H4 (cell line): ENCODE measurements at places on chromosomes 13 and 19.

DNA sequence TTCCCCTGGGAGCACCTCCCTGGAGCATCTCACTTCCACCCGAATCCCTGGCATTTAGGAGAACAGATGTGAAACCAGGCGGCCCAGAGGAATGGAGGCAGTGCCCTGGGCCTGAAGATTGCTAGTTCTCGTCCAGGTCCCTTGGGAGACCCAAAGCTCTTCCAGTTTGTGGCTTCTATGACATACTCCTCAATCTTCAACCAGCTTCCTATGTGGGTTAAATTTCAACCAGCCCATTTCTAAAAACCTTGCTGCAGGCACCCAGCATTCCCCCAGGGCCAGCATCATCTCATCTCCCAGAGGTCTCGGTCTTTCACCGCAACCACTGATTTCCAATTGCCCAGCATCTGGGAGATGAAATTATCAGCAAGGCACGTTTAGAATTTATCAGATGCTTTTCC lies 46.0 kb upstream of the STK24 start:
- DNase-seq: no peak

DNA sequence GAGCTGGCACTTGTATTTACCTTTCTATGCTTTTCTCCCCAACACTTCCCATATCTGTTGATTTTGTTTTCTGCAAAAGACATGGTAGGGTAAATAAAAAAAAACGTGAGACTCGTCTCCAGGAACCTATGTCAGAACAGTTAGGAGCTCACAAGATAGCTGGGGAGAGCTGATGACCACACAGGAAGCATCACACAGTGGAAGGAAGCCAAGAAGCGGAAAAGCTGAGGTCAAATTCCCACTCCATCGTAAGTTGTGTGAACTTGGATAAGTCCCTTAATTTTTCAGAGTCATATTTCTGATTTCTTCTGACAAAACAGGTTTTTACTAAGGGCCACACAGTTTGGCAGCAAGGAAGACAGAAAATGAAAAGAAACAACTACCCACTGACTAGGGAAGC lies 199.6 kb downstream of the KLF5 start:
- no peak for DNase-seq

DNA sequence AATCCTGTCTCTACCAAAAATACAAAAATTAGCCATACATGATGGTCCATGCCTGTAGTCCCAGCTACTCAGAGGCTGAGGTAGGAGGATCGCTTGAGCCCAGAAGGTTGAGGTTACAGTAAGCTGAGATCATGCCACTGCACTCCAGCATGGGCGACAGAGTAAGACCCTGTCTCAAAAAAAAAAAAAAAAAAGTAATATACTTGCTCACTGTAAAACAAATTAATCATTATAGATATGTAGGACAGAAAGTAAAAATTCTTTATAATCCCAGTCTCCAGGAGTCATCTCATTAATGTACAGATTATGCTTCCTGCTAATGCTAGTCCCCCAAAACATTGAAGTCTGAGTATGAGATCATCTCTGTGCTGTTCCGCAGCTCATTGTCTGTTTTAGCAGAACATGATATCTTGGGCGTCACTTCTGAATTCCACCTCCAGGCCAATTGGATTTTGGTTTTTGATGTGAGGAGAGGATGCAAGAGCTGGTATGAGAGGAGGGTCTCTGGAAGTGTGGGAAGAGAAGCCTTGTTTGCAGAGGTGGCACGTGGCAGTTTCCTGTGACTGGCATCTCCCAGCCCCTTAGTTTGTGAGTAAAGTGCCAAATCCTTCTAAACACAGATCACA lies 75.4 kb upstream of the NPAS1 start:
- DNase-seq: no peak

GRCh38 chr19:7507884-7508283 lies 8.0 kb upstream of the ZNF358 start:
- peak; percentile 92 for DNase-seq

GRCh38 chr19:42197375-42197817 lies 20.1 kb downstream of the DEDD2 start:
- no peak for DNase-seq

GRCh38 chr13:98860491-98860890 lies 108.0 kb upstream of the SLC15A1 start:
- no peak for DNase-seq

- DNase-seq: no peak
Observed at GRCh38 chr19:5681391-5682106, 722 bp downstream of the HSD11B1L start.

DNA sequence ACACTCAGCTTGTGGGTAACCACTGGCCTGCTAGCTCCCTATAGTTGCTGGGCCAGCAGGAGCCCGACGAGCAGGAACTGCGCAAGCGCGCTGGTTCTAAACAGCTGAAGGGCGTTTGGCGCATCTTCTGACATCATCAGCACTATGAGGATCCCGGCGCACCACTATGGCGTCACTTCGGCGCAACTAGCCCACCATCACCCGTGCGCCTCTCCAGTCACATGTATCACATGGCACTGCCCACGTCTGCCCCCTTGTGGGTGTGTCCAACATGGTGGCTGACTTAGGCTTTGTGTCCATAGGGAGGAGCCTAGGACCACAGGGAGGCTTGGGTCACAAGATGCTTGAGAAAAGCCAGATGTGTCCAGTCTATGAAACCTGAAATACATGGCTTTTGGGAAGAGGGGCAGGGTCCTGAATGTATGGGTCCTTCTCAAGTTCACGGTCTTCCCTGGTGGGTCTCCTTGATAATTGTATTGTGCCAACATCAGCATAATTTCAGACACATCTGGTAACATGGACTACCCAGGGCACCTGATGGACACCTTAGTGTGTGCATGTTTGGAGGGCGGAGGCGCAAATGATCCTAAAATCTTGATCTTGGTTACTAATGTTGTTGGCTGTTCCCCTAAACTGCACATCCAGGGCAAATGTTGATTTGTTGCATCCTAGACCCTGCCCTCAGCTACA lies 18.0 kb downstream of the KLK4 start:
- DNase-seq: no peak

GRCh38 chr13:41282129-41282571 lies 18.8 kb upstream of the MTRF1 start:
- no peak for DNase-seq
